ENCODE measurements at places on chromosomes 12 and 14.

- DNase-seq: peak; percentile 64
Observed at GRCh38 chr14:23056956-23057756, at the start of gene CDH24. TSS of gene CDH24 (minus strand) at chr14:23057520. CDS start at chr14:23055733, 1,787 bp downstream.

DNA sequence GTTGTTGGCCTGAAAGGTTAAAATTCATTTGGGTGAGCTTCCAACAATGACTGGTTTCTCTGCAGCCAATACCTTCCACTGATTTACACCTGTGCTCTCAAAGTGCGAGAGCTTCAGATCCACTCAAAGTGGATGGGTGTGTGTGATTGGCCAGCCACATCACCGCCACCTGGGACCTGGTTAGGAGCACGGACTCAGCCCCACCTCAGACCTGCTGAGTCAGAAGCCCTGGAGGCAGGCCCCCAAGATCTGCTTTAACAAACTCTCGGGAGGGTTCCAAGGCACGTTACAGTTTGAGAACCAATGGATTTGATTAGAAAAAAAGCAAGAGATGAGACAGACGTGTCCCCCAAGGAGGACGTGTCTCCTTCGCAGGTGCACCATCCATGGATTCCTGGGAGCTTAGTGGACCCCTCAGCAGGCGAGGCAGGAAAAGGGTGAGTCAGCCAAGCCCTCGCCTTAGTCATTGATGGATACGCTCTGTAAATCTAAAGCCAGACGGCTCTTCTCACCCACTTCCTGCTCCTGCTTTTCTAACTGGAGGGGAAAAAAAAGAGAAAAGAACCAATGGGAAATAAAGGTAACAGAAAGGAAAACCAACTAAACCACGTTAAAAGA is 24.5 kb downstream of the FZD10 start:
- peak; percentile 2 for DNase-seq

- DNase-seq: no peak
Observed at GRCh38 chr12:44829045-44829444, 47.1 kb downstream of the NELL2 start.

DNA sequence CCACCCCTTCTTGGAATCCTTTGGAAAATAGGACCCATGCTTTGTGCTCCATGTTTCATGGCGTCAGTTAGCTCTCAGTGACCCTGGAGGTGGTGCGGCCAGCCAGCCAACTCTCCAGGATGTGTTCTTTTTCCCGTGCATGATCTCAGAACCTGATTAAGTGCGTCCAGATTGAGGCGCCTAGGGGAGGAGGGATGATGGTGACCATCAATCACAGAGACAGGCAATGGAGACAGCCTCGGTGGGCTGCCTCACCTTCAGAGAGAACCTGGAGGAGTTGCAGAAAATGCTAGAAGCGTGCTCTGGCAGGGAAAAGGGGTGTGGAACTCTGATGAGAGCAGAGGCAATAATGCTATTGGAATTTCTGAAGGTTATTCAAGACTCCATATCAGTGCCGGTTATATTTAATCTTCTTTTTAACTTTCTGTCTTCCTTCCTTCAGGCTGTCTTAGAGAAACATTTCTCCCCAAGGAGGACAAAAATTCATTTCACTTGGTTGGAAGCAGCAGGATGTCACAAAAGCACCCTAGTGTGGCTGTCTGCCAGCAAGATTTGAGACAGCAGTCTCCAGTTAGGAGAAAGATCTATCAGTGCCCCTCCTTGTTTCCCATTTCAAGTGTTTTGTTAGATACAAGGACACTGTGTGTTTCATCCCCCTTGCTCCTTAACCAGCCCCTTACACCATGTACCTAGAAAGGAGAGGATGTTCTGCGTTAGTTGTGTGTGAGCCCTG is 53.3 kb upstream of the IGF1 start:
- no peak for DNase-seq

- no peak for DNase-seq
Observed at GRCh38 chr12:72888693-72889092, 616.5 kb downstream of the TRHDE start.

DNA sequence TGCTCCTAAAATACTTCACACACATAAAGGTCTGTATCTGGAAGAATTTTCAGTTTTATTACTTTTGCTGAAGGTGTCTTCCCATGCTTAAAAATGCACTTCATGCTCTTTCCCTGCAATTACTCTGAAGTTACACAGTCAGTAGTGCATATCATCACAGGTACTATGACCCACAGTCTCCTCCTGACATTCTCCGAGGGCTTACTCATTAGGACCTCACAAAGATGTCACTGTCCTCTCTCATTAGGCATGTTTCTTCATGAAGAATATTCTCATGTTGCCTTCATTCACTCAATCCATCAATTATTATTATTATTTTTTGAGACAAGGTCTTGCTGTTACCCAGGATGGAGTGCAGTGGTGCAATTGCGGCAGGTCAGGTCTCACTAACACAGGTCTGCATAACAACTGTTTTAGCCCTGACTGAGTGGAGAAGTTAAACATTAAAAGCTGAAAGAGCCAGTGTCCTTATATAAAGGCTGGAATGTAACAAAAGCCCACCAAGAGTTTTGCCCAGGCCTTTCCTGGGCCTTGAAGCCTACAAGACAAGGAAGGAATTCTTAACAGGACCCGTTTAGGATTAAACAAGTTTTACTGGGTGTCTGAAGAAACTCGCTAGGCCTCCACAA is 119.5 kb upstream of the WSCD2 start:
- no peak for DNase-seq

- peak; percentile 96 for DNase-seq
Observed at GRCh38 chr12:80053051-80053790, 46.1 kb upstream of the OTOGL start.

- peak; percentile 58 for DNase-seq
Observed at GRCh38 chr12:101759396-101760047, 20.3 kb upstream of the SYCP3 start.

- DNase-seq: no peak
Observed at GRCh38 chr14:100950024-100950423, 46.5 kb upstream of the RTL1 start.

DNA sequence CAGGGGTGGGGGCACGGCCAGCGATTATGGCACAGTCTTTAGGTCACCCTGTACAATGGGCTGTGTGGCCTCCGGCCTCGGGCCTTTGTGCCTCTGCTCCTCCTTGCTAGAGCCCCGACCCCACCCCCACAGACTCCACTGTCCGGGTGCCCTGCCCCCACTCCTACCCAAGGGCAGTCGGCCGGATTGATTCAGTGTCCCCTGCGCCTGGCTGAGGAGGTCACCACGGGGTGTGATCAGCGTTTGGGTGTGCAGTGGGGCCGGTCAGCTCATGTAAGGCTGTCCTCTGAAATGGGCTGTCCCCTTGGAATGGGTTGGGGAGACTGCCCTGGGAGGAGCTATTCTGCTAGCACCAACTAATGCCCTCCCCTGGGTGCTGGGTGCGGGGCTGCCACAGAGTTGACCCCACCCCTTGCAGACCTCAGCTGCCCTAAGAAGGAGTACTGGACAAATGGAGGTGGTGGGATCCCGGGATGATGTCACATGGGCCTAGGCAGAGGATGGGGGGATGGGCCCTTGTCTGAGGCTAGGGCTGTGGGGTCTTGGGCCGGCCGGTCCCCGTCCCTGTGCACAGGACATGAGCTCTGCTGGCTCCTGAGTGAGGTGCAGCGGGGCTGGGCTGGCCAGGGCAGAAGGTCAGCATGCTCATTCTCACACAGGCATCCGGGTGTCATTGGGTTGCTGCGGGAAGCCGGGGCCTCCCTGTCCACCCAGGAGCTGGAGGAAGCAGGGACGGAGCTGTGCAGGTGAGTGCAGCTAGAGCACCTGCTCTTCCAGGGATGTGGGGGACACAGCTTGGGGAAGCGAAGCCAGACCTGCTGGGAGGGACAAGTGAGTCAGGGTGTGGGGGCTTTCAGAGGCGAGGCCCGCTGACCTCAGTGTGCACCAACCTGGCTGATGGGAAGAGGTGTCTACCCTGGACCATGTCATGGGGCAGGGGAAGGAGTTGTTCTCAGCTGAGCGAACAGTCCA is 23.4 kb downstream of the ASPG start:
- no peak for DNase-seq

GRCh38 chr14:89540830-89541470 is 123.9 kb upstream of the FOXN3 start:
- peak; percentile 81 for DNase-seq

GRCh38 chr14:92935446-92935845 is 12.5 kb downstream of the CHGA start:
- no peak for DNase-seq

DNA sequence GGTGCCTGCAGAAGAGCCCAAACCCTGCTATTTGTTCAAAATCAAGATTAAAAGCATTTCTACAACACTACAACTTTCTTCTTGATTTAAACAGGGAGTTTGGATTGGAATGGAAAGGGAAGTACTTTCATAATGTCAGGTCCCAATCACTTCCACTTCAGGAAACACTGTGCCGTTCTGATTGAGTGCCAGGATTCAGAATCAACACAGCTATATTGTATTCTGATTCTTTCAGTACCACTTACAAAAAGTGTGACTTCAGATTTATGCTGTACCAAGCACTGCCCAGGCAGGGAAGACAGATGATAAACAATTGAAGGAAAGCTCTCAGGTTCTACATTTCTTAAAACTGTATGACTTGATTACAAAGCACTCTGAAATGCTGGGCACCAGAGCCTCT is 3.2 kb downstream of the TDP1 start:
- DNase-seq: no peak

- DNase-seq: no peak
Observed at GRCh38 chr14:103312006-103312635, 21.9 kb upstream of the EIF5 start.

DNA sequence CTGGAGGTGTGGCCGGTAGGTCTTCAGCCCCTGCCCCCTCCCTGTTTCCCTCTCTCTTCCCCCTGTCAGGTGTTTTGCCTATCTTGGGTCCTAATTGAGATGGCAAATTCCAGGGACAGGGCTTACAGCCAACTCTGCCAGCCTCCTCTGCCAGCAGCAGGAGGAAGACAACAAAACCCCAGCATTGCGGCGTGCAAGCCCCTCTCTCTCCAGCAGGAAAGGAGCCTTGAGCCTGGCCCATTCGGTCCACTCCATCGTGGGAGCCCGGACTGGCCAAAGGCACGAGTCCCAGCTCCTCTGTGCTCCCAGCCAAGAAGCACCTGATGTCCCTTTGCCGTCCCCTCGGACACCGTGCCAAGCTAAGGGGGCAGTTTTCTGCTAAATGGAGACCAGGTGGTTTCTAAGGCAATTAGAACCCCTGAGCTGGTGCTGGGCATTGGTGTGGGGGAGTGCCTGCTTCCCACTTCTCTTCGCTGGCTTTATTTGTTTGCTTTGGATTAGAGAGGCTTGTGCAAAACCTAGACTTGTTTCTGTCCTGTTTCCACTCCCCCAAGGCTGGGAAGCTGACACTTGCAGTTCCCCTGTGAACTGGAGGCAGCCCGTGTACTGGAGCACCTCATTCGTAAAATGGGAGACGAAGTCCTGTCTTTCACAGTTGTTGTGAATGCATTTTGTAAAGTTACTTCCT is 57.1 kb upstream of the LHX5 start:
- no peak for DNase-seq

DNA sequence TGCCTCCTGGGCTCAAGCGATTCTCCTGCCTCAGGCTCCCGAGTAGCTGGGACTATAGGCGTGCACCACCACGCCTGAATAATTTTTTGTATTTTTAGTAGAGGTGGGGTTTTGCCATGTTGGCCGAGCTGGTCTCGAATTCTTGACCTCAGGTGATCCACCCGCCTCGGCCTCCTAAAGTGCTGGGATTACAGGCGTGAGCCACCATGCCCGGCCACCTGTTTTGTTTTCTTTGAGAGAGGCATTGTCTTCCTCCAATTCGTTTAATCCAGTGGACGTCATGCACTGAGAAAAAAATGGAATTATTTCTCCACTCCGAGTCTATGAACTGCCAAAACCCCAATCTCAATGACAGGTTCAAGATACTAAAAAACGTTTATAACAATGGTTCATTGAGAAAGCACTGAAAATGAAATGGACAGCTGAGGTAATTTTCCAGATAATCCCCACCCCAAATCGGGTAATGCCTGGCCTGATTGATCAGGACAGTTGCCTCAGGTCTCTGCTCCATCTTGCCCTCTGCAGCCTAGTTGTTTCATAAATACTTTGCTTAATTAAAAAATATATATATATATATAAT is 132.7 kb upstream of the PARP11 start:
- no peak for DNase-seq

- no peak for DNase-seq
Observed at GRCh38 chr14:67060546-67060945, 128.7 kb upstream of the GARIN2 start.

DNA sequence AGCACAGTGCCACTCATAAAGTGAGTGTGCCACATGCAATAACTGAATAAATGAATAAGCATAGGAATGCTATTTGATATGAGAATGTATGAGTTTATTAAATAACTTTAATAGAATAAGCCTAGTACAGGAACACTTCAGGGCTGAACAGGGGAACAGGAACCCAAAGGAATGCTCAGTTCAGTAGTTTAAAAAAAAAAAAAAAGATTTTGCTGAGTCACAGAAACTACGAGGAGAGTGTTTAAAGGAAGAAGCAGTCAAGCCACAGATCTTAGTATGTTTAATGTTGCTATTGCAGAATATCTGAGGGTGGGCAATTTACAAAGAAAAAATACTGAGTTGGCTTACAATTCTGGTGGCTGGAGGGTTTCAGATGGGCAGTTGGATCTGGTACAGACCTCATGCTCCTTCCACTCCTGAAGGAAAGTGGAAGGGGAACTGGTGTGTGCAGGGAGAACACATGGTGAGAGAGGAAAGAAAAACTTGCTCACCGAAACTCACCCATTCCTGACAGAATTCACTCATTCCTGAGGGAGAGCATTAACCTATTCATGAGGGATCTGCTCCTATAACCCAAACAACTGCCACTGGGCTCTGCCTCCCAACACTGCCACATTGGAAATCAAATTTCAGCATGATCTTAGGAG is 880.3 kb upstream of the MGAT4C start:
- peak; percentile 64 for DNase-seq

DNA sequence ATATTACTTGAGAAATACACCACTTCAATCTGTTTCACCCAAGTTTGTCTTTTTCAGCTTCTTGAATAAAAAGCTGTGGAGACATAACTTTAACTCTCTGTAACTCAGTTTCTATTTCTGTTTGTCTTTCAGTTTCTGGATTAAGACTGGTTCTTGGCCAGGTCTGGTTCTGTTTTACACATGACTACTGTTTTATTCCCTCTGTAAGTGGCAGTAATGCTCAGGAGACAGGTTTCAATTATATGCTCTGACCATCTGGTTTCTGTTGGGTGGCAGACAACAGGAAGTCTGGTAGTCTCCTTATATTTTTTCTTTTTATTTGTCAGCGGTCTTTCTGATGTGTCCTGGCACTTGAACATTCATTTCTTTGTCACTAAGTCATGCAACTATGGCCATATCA is 102.9 kb downstream of the RPS29 start:
- no peak for DNase-seq

- DNase-seq: no peak
Observed at GRCh38 chr12:127178052-127178451, 1088.9 kb upstream of the TMEM132C start.

DNA sequence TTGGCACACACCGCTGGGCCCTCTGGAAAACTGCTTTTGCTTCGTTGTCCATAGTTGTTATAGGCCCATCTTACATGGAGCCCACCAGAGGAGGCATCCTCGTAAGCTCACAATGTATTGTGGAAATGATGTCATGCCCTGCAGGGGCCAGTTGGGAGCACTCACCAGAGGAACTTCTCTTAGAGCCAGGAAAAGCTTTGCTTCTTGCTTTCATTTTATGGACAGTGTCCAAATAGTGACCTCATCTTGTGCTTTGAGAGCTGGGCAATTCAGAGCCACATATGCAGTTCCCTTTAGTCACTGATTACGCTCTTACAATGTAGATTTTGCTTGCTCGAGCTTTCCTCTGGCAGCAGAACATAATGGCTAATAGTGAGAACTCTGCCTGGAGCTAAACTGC is 275.6 kb downstream of the AACS start:
- DNase-seq: peak; percentile 89

GRCh38 chr14:94292526-94292871 is 569 bp downstream of the SERPINA10 start:
- DNase-seq: no peak
